ENCODE measurements at places on chromosomes 6 and 20. TPM values are rescaled to one million over a fixed set of nuclear protein-coding genes. Genes with fewer than 3 reads are reported as not detected.

The FOXF2 gene
- 16.4 TPM for total RNA-seq

- no peak for DNase-seq
Measured at GRCh38 chr6:108689272-108690161, 128.8 kb downstream of the FOXO3 start.

GRCh38 chr6:148934539-148934938 lies 187.7 kb downstream of the UST start:
- no peak for DNase-seq

The NNAT gene
- total RNA-seq = not detected

DNA sequence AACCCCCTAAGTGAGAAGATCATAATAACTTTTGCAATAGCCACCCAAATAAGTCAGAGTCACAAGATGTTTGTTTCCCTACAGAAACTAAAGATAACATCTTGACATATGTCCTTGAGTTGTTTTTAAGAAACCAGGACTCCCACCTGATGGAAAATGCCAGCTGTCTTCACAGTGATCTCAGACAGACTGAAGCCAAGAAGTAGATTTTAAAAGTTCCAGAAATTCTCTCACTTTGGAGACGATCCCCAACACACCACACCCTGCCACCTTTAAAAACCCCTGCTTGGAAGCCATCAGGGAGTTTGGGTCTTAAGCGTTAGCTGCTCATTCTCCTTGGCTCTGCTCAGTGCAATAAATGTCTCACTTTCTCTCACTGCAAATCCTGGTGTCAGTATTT lies 63.0 kb downstream of the GPR6 start:
- DNase-seq = no peak

- no peak for DNase-seq
Measured at GRCh38 chr6:48597951-48598350, 487.0 kb upstream of the PTCHD4 start.

DNA sequence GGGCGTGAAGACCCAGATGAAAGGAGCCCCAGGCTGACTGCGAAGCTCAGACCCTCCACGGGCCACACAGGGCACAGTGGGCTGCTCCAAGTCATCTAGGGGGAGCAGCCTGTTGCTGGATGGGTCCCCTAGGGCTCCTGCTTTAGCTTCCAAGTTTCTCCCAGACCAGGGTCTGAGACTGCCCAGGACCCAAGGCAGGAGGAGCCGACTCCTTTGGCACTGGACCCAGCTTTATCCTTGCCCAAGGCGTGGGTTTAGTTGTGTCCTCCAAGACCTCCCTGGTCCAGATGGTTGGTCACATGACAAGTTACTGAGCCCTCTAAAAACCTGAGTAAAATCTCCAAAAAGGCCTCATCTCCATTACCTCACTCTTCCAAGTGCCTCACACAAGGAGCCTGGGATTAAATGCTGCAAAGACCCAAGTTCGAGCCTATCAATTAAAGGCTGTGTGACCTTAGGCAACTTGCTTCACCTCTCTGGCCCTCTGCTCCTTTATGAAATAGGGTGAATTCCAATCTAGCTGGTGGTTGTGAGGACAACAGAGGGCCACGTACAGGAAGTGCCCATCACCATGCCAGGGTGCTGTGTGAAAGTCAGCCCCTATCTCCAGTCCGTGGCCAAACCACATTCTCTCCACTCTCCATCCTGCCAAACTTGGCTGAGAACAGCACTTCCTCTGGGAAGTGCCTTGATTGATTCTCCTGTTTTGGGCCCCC lies 2.5 kb downstream of the NECAB3 start:
- DNase-seq = no peak

DNA sequence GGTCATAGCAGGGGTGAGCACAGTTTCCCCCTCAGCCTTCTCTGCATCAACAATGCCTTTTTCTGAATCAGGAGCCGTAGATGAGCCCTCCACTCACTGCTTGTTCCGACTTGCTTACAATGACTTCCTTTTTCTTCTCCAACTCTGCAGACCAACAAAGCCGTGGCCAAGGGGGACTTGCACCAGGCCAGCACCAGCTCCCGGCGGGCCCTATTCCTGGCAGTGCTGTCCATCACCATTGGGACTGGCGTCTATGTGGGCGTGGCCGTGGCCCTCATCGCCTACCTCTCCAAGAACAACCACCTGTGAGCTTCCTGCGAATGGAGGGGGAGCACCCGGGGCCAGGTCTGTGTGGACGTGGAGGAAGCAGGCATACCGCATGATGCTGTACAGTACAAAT lies 195.8 kb downstream of the SYNDIG1 start:
- DNase-seq = no peak

- no peak for DNase-seq
Measured at GRCh38 chr20:45230631-45231030, 9.5 kb downstream of the SEMG2 start.

- DNase-seq = peak; percentile 5
Measured at GRCh38 chr6:125511809-125512396, 210.1 kb upstream of the HDDC2 start.

DNA sequence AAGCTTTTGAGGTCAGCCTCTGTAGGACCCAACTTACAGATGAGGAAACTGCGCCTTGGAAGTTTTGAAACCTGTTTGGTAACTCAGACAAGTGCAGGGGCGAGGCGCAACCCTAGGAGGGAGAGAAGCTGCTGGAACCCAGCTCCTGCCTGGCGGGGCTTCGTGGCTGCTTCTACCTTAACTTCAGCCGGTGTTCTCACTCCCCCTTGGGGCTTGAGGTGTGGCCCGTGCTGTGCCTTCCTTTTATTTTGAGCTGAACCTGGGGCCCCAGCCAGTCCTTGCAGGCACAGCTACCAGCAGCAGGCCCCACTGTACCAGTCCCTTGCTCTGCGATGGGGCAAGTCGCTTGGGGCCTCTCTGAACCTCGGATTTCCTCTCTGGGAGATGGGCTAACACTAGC lies 12.0 kb downstream of the RBM38 start:
- no peak for DNase-seq

DNA sequence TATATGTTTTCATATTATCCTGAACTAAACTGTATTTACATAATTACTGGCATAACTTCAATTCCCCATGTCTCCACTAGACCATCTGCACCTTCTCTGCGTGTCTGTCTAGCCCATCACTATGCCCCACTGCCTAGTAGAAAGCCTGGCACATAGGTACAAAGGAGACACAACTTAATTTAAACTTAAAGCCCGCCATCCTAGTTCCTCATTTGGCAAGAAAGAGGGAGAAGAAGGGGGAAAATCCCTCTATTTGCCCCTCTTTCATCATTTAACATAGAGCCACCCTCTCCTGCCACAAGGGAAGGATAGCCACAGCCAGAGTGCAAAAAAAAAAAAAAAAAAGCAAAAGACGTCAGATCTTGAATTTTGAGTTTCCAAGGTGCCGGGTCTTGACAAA lies 1.8 kb downstream of the PKIG start:
- no peak for DNase-seq

GRCh38 chr6:100593522-100593921 lies 128.8 kb upstream of the SIM1 start:
- no peak for DNase-seq

All from NCI-H460 (cell line).